Skeletal muscle tissue (tissue), 5 donors: ENCODE measurements at places on chromosomes 5 and 9. TPM values are rescaled to one million over a fixed set of nuclear protein-coding genes. Genes with fewer than 3 reads are reported as not detected.

Gene F2RL1
- 0.52 TPM for total RNA-seq

Gene PCDHGC5
- total RNA-seq, result 2.1 TPM

Gene CNTNAP3B
- total RNA-seq, result 14.6 TPM

Gene PTGDS
- 4.2 TPM for total RNA-seq

Gene AHRR
- 1.0 TPM for total RNA-seq

Gene PTPA
- 66.8 TPM for total RNA-seq

Gene TPPP
- 3.7 TPM for total RNA-seq

Gene FAM221B
- not detected for total RNA-seq
